ENCODE measurements at places on chromosomes 16 and 17.

DNA sequence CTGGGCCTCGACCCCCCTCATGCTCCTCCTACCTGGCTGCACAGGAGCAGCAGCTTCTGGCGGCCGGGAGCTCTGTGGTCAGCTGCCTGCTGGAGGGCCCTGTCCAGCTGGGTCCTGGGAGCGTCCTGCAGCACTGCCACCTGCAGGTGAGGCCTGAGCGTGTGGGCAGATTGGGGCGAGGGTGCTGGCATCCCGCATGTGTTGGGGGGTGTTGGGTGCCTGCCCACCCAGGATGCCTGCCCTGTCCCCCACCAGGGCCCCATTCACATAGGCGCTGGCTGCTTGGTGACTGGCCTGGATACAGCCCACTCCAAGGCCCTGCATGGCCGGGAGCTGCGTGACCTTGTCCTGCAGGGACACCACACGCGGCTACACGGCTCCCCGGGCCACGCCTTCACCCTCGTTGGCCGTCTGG is 16.5 kb downstream of the FCSK start:
- no peak for DNase-seq

- peak; percentile 13 for DNase-seq
Observed at GRCh38 chr16:1309888-1310831, 724 bp downstream of the UBE2I start.

- DNase-seq = no peak
Observed at GRCh38 chr16:54318941-54319340, 32.4 kb upstream of the IRX3 start.

DNA sequence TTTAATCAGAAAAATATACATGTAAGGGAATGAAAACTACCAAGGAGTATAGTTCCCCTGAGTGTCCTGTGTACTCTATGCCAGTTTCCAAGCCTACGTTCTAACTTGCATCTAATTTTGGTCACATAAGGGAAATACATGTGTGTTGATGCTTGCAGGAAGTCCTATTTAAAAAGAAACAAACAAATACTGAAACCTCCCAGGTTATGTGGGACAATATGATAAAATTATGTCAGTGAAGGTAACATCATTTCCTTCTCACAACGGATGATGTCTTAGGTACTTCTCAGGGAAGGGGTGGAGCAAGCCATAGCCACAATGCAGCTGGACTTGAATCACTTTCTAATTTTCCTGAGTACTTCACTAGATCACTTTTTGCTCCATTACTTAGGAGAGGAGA is 115.9 kb downstream of the ZFHX3 start:
- DNase-seq = no peak

- DNase-seq = no peak
Observed at GRCh38 chr17:1713878-1714426, 3.8 kb upstream of the TLCD2 start.

- no peak for DNase-seq
Observed at GRCh38 chr17:31147507-31148202, 52.9 kb downstream of the NF1 start.

DNA sequence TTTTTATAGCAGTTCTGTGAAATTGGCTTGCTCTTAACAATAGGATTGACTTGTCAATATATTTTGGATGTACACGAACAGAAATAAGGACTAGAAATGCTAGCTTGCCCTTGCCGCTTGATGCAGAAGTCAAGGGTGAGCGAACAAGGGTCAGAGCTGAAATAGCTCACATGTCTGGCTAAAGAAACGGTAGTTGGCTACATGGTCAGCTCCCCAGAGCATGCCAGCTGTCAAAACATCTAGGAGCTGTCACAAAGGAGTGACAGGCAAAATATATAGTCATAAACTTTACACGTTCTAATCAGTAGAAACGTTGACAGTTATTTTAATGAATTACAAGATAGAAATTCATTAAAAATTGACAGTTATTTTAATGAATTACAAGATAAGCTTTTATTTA is 2.9 kb upstream of the MEIOB start:
- no peak for DNase-seq

GRCh38 chr16:86085161-86085611 is 186.2 kb downstream of the IRF8 start:
- DNase-seq = no peak

GRCh38 chr17:63956296-63956920 is 16.3 kb downstream of the SCN4A start:
- DNase-seq = no peak

GRCh38 chr17:53719229-53719628 is 103.5 kb upstream of the KIF2B start:
- DNase-seq = no peak

GRCh38 chr16:68084504-68085258 is 489 bp upstream of the NFATC3 start:
- no peak for DNase-seq

DNA sequence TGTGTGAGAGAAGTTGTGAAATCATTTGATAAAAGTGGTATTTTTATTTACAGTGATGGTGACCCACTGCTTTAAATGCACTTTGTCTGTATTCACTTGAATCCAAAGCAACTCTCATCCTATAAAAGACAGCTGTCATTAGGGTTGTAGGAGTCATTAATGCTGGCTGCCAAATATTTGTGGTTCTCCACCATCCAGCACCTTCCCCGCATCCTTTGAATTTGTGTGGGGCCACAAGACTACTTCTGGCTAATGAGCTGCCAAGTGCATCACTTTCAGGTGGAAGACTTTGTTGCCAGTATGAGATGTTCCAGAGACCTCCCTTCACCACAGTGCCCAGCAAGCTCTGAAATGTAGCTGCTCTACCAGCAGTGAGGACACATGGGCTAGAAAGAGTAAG is 43.4 kb downstream of the CMTM3 start:
- DNase-seq = no peak

GRCh38 chr17:8151641-8152111 is 528 bp downstream of the PER1 start:
- DNase-seq = peak; percentile 54

- DNase-seq = no peak
Observed at GRCh38 chr16:27243725-27244362, 24.7 kb downstream of the NSMCE1 start.

- no peak for DNase-seq
Observed at GRCh38 chr16:69321080-69321479, 9.3 kb downstream of the PDF start.

DNA sequence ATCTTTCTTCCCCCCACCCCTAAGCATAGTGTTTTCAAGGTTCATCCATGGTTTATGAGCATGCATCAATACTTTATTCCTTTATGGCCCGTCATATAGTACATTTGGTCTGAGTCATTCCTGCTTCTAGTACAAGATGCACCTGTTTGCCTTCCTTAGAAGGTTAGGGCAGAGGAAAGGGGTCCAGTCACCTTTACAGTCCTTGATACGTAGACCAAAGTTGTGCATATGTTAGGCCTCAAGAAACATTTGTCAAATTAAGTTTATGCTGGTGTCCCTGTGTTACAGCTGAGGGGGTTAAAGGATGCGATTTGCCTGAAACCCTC is 1.4 kb downstream of the CYB5D2 start:
- no peak for DNase-seq

GRCh38 chr17:31371511-31372097 is 19.9 kb upstream of the RAB11FIP4 start:
- peak; percentile 15 for DNase-seq

DNA sequence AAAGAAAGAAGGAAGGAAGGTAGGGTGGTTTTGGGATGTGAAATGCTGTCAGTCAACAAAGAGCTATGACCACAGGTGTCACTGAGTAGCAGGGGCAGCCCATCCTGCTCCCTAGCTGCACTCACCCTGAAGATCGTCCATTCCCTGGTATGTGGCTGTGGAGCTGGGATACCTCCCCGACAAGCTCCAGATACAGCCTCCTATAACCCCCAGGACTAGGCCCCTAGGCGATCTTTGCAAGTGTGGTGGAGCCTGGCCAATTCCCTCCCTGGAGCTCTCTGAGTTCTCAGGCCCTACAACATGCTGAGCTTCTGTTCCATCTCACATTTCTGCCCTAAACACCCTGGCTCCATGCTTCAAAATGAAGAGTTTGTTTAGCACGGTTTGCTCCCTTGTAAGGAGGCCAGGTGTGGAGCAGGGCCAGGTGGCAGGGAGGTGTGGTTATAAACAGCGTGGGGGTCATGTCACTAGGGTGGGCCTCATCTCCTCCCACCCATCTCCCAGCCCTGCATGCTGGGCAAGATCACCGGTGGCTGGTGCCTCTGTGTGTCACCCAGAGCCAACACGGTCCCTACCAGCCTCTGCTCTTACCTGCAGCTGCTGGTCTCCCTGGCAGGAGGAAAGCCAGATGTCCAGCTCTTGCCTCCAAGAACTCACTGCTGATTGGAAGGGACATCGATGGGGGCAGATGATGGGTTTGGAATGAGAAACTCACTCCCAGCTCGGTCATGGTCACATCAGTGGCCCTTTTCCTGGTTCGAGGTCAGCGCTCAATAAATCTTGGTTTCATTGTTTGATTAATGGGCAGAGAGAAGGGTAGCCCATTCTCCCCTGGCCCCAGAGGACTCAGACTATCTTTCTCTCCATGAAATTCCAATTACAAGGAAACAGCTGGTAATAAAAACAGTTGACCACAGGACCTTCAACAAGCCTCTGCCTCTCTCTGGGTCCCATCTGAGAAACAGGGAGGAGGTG is 511.0 kb upstream of the CDH5 start:
- DNase-seq = no peak

- no peak for DNase-seq
Observed at GRCh38 chr17:27504188-27504995, 48.1 kb downstream of the KSR1 start.

DNA sequence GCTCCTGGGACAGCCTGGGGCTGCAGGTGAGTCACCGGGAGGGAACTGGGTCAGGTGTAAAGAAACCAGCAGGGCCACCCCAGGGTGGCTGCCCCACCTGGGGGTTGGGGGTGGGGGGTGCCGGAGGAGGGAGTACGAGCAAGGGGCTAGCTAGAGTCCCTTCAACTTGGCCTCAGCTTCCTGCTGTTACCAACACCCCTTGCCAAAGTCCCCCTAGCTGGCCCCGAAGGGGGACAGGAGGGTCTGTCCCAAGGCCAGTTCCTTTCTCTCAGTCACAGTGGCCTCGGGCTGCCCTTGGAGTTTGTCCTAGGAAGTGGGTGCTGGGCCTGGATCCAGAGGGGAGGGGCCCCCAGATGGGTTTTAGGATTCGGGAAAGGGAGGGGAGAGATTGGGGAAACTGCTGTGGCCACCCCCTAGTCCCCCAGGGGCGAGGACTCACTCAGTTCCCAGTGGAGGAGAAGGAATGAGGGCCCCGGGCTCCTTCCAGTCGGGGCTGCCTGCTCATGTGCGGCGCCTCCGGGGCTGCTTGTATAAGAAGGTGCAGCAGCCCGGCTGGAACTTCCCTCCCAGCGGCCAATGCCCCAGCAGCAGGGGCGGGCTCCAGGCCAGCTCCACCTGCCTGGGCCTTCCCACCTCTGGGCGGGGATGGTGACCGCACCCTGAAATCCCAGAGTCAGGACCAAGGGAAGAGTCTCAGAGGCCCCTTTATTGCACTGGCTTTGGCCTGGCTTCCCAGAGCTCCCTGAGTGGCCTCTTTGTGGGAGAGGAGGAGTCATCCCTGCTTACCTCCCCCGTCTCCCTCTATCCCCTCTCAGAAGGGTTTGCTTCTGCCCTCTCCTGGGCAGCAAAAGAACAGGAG is 7.3 kb downstream of the ARHGAP27 start:
- peak; percentile 22 for DNase-seq

- no peak for DNase-seq
Observed at GRCh38 chr17:76704805-76705204, 6.0 kb downstream of the MXRA7 start.

GRCh38 chr16:50856991-50857390 is 115.1 kb downstream of the CYLD start:
- no peak for DNase-seq

GRCh38 chr16:88339930-88340754 is 42.6 kb upstream of the ZNF469 start:
- no peak for DNase-seq

GRCh38 chr16:66026787-66027330 is 339.6 kb upstream of the CDH5 start:
- DNase-seq = no peak

DNA sequence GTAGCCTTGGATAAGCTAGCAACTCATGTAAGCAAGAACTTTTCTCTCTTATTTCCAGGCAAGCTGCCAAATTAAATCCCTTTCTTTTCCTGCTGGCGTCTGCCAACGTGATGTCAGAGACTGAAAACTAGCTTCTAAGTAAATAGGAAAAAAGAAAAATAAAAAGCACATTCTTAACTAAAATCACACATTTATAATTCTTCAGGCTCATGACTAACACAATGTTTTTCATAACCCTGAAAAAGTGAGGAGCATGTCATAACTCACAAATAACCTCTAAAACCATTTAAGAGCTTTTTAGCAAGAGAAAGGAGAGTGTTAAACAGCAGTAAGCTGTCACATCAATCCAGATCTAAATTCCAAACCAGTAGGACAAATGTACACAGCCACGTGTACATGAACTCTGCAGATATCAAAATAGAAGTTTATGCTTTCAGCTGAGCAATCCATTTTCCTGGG is 110.0 kb downstream of the N4BP1 start:
- DNase-seq = peak; percentile 91

DNA sequence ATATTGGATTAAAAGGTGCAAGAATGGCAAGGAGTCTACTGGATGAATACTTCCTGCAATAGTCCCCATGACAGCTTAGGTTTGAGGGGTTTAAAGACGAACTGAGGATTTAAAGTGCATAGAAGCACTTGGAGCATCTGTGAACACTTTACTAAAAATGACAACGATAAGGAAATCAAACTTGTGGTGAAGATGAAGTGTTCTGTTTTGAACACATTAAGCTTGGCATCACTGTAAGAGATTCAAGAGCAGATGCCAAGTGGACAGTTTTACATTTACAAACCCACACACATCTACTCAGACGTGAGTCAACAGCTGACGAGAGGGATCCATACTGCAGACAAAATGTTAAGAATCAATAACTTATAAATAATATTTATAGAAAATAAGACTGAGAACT is 918.7 kb downstream of the CDH11 start:
- DNase-seq = no peak

DNA sequence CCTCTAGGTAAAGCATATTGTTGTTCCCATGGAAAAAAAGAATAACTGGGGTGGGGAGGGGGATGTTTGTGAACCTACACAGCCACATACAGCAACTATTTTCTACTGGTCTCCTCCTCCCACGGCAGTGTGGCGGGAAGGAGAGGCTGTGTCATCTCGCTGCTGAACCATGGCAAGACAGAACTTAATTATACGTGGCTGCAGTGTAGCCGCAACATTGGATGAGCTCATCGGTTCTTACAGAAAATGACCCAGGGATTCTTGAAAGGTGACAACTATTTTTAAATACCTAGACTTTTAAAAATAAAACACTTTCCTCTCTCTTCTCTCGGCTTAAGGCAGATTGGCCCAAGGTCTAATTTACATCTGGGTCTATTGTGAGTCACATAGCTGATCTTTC is 19.8 kb upstream of the TEKT3 start:
- DNase-seq = no peak

DNA sequence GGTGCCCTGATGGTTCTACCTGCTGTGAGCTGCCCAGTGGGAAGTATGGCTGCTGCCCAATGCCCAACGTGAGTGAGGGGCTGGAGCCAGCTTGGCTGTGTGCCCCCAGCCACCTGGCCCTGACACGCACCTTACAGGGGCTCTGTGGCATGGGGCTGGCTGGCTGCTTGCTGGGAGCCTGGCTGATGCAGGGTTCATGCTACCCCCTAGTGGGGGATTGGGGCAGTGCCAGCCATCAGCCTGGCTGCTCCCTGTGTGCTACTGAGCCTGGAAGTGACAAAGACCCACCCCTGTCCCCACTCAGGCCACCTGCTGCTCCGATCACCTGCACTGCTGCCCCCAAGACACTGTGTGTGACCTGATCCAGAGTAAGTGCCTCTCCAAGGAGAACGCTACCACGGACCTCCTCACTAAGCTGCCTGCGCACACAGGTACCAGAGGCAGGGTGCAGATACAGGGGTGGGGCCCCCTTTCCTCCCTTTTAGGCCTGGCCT is 5.7 kb downstream of the GRN start:
- DNase-seq = peak; percentile 18

- peak; percentile 4 for DNase-seq
Observed at GRCh38 chr16:80623376-80623775, 82.6 kb downstream of the DYNLRB2 start.
